ENCODE measurements at places on chromosomes 2 and 18.

DNA sequence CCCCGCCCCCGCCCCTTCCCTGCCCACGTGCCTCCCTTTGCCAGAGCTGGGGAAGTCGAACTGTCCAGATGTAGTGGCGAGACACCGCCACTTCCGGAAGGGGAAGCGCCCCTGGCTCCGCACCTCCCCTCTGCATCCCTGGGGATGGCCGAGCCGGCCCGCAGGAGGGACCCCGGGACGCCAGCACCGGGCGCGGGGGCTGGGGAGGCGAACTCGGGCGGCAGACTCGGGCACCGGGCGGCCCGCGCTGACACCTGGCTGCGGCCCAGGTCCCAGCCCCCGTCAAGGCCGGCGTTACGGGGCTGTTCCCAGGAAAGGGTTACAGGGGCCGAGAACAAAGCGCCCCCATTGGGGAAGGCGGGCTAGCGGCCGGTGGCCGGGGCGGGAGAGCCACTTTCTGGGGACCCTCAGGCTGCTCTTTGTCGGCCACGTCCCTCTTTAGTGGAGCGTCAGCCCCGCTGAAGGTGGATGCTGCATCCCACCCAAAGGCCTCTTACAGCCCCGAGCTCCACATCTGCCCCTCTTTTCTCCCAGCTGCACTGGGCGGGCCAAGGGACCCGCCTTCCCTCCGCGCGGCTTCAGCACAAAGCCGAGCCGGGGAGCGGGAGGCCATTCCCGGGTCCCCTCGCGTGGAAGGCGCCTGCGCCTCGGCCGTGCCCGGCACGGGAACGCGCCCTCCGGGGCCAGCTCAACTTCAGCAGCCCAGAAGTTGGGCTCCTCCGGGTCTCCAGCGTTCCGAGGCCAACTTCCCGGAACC lies 1.3 kb downstream of the SDC1 start:
- DNase-seq, result no peak

GRCh38 chr2:139367416-139367815 lies 587.2 kb upstream of the NXPH2 start:
- no peak for DNase-seq

- no peak for DNase-seq
Measured at GRCh38 chr18:56175330-56176001, 462.9 kb downstream of the TXNL1 start.

DNA sequence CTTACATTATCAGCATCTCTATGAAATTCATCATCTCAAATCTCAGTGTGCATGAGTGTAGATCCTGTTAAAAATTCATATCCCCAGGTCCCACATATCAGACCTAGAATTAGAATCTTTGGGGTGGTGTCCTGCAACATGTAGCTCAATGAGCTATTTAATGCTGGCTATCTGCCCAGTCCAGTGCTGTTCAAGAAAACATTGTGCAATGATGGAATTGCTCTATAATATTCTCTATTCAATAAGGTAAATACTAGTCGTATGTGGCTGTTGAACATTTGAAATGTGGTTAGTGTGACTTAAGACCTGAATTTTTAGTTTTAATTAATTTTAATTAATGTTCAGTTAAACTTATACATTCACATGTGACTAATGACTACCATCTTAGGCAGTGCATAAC lies 127.4 kb downstream of the NOL4 start:
- DNase-seq, result no peak

DNA sequence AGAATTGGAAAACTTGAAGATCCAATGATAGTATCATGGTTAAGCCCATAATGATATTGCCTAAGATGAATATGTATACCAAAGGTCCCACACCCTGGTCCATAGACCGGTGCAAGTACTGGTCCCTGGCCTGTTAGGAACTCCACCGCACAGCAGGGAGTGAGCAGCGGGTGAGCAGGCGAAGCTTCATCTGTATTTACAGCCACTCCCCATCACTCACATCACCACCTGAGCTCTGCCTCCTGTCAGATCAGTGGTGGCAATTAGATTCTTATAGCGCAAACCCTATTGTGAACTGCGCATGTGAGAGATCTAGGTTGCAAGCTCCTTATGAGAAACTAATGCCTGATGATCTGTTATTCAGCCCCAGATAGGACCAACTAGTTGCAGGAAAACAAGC lies 402.4 kb downstream of the EPHA4 start:
- DNase-seq, result no peak

- DNase-seq, result no peak
Measured at GRCh38 chr2:204023088-204023487, 86.5 kb downstream of the ICOS start.

GRCh38 chr2:239802185-239802649 lies 222.9 kb downstream of the NDUFA10 start:
- DNase-seq, result no peak

DNA sequence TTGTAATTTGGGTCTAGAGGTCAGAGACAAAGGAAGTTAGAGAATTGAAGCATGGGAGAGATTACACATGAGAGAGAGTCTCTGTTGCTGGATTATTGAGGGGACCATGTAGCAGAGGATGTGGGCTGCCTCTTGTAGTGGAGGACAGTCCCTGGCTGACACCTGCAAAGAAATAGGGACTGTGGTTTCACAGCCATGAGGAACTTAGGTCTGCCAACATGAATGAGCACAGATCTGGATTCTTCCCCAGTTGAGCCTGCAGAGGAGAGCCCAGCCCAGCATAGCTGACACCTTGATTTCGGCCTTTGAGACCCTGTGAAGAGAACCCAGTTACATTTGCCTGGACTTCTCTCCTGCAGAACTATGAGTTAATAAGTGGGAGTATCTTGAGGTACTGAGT lies 179.5 kb upstream of the TWIST2 start:
- DNase-seq, result no peak

DNA sequence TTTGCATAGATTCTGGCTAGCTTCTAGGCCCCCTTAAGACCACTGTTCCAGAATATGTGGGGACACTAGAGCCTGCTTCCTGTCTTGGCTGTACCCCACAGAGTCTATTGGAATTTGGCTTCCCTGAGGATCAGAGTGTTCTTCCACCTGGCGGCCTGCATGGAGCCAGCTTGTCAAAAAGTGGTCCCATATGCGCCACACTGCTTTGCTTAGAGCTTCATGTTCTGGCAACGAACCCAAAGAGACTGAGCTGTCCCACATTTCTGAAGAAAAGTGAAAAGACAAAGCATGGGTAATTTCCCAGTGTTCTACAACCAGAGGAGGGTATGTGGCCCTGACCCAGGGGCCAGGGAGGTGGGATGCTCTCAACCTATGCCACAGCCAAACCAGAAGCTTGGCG lies 52.7 kb upstream of the FZD7 start:
- DNase-seq, result no peak

- DNase-seq, result no peak
Measured at GRCh38 chr2:69143748-69144360, 130.9 kb downstream of the ANTXR1 start.

- no peak for DNase-seq
Measured at GRCh38 chr2:143515318-143515717, 386.1 kb downstream of the ARHGAP15 start.

DNA sequence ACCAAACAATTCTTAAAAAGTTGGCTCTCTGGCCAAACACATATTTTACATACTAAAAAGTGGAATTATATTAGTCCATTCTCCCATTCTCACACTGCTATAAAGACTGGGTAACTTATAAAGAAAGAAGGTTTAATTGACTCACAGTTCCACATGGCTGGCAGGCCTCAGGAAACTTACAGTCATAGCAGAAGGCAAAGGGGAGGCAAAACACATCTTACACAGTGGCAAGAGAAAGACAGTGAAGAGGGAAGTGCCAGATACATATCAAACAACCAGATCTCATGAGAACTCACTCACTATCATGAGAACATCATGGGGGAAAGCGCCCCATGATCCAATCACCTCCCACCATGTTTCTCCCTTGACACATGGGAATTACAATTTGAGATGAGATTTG lies 42.6 kb downstream of the EDAR start:
- no peak for DNase-seq

GRCh38 chr2:101887328-101887727 lies 104.4 kb upstream of the IL1R2 start:
- DNase-seq, result no peak

DNA sequence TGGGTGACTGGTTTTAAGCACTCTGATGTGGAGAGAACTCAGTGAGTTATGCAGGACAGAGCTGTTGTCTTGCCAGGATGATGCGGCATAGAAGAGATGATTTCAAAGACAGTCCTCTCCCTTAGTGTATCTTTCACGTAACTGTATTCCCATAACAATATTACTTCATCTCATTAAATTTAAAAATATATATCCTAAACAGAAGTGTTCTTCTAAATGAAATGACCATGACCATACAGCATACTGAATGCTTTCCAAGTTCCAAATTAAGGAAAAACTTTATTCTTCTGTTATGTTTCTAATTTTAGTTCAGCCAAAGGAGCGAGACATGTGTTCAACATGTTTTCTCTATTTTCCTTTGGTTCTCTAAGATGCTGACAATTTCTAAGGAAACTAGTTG lies 600.1 kb upstream of the FSHR start:
- no peak for DNase-seq

GRCh38 chr2:161111531-161111930 lies 48.7 kb upstream of the TANK start:
- DNase-seq, result no peak

DNA sequence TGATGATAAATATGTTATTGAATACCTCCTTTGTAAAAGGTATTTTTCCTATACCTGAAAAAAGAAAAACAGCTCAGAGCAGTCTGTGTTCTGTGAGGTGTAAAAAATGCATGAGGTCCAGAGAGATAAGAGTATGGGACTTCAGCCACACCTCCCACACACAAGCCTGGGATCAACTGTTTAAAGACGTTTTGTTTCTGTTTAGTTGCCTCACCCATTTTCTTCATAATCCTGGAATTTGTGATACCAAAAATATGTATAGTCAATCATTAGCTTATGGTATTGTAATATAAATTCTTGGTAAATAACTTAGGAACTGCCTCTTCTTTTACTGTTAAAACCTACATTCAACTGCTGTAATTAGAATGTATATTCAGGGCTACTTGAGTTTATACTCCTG lies 1322.9 kb upstream of the TMEFF2 start:
- DNase-seq, result no peak

- no peak for DNase-seq
Measured at GRCh38 chr2:103165836-103166235, 404.0 kb downstream of the TMEM182 start.

GRCh38 chr2:121608367-121608766 lies 40.9 kb downstream of the CLASP1 start:
- no peak for DNase-seq

- DNase-seq, result no peak
Measured at GRCh38 chr18:384897-385296, 115.6 kb downstream of the COLEC12 start.

DNA sequence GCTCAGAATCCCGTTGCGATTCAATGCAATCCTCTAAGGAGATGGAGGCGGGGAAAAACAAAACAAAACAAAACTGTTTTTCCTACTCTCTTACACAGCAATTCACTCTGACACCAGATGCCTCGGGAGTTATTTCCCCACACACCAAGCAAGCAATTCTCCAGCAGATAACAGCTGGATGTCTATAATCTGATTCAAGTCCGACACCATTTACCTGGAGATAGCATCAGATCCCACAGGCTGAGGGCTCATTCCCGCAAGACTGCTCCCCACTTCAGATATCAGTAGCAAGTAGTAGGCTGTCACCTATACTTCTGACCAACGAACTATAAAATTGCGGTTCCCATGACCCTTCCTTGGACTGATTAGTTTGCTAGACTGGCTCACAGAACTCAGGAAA lies 58.7 kb downstream of the DTNB start:
- no peak for DNase-seq

DNA sequence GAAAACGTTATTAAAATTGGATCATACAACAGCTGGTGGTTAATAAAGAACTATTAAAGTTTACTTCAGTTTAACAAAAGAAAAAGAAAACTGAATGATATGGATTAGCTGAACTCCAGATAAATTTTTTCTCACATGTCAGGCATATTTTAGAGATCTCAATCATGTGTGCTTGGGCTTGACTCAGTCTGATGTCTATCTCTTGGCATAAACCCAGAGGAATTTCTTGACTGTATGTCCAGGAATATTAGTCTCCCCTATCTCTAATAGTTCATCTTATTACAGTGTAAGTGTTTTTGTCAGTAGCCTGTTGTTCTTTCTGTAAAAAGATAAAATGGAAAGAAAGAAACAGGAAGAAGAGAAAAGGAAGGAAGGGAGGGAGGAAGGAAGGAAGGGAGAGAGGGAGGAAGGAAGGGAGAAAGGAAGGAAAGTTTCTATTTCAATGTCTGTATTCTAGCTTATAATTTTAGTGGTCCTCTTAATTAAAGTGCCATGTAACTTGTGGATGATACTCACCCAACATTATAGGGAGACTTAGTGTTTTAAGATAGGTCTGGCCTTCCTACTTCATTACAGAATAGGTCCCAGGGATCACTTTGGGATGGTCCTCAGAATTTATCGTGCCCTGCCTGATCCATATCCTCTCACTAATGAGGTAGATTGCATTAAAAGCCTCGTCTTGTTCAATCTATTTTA lies 99.7 kb upstream of the UGP2 start:
- DNase-seq, result no peak

- DNase-seq, result no peak
Measured at GRCh38 chr18:22191346-22191695, 21.9 kb downstream of the GATA6 start.

GRCh38 chr2:52386433-52387030 lies 1354.6 kb upstream of the NRXN1 start:
- no peak for DNase-seq

- no peak for DNase-seq
Measured at GRCh38 chr18:10249270-10249669, 205.2 kb upstream of the APCDD1 start.

Data from GM13976 (cell line).